ENCODE measurements at places on chromosomes 5 and 9.

DNA sequence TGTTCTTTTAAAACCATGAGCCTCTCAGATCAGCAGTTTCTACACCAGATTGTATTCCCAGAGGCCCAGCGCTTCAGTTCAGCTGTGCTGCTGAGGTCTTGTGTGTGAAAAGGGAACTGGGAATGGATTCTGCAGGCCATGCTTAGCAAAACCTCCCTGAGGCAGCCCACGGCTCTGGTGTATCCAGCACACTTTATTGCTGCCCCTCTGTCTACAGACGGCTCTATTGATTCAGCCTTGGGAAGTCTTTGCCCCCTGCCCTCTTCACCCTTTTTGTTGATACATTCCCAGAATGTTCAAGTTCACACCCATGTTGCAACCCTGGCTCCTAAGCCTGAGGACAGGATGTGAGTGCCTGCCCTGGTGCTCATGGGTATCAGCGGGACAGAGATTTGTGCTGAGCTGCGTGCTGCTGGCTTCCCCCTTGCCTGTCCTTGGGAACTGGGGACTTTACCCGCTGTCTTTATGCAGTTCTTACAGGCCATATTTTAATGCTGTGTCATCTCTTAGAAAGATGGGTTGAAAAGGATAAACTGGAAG, 37.3 kb downstream of the ARHGAP26 start:
- DNase-seq, result no peak

DNA sequence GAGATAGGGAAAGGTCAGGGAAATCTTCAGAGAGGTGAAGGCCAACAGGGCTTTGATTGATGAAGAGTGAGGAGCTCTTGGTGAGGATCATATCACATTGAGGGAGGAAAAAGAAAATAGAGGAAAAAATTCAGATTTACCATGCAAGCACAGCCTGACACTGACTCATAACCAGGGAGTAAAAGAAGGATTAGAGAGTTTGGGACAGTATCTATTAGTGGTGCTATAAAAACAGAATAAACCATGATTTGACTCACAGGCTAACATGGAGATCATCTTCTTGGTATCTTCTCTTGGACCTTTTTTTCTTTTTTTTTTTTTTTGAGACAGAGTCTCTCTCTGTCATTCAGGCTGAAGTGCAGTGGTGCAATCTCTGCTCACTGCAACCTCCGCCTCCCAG, 44.4 kb downstream of the MUSK start:
- DNase-seq, result no peak

DNA sequence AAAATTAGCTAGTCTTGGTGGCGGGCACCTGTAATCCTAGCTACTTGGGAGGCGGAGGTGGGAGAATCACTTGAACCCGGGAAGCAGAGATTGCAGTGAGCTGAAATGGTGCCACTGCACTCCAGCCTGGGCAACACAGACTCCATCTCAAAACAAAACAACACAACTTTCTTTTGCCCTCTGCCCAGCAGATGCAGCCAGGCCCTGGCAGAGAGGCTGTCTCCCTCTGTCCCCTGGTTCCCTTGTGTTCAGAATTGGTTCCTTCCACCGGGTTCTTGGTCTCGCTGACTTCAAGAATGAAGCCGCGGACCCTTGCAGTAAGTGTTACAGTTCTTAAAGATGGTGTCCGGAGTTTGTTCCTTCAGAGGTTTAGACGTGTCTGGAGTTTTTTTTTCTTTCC, 30.2 kb upstream of the CEP72 start:
- DNase-seq, result no peak

- no peak for DNase-seq
These were observed 133.7 kb downstream of the PLPPR1 start for GRCh38 chr9:101162231-101162630.

GRCh38 chr5:39518516-39518915, 93.7 kb upstream of the DAB2 start:
- no peak for DNase-seq

- DNase-seq, result no peak
These were observed 93.5 kb downstream of the F2RL2 start for GRCh38 chr5:76529464-76530344.

DNA sequence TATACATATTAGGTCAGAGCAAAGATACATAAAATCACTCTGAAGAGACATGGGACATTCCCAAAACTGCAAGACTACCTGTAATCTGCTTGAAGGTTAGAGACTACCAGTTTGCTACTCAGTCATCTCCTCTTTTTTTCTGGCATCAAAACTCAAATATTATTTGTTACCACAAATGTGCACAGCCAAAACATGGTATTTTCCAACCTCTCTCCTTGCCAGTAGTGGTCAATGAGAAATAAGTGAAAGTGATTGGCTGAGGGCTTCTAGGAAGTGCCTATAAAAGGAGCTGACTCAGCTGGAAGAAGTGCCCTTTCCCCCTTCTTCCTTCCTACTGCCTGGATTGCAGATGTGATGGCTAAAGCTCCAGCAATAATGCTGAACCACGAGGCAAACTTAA, 13.8 kb downstream of the GZMK start:
- no peak for DNase-seq

GRCh38 chr9:13083366-13083765, 196.1 kb downstream of the MPDZ start:
- DNase-seq, result no peak

DNA sequence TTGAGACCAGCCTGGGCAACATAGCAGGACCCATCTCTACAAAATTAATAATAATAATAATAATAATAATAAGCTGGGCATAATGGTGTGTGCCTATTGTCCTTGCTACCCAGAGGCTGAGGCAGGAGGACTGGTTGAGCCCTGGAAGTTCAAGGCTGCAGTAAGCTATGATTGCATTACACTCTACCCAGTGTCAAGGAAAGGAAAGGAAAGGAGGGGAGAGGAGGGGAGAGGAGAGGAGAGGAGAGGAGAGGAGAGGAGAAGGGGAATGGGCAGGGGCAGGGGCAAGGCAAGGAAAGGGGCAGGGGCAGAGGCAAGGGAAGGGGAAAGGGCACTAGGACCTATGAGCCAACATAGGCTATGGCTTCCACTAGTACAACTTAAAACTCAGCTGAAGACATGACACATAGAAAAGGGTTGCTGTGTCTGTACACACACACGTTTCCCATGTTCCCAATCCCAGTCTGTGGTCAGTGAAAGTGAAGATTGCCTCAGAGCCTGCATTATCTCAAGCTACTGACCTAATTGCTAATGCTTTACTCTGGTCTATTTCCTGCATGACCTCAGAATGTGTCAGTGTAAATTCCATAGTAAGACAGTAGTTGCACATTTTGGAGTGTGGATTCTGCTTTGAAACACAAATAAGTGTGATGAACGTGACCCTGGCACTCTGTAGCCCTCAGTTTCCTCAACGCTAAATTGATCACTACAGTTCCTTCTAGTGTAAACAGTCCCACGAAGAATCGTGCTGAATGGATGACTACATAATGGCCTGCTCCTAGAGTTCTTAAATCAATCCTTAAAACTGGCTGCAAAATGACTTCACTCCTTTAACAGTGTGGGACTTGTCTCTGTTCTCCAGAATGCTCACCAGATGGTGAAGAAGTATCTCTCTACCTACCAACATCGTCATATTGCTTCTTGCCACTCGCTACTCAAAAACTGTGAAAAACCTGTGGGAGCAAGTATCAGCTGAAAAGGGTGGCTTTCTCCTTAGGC, 497.0 kb downstream of the RAB3C start:
- no peak for DNase-seq

GRCh38 chr5:87002485-87002884, 265.2 kb upstream of the RASA1 start:
- no peak for DNase-seq

GRCh38 chr5:3827624-3828023, 232.0 kb downstream of the IRX1 start:
- no peak for DNase-seq

GRCh38 chr5:135174315-135175096, 140.5 kb upstream of the PITX1 start:
- no peak for DNase-seq

DNA sequence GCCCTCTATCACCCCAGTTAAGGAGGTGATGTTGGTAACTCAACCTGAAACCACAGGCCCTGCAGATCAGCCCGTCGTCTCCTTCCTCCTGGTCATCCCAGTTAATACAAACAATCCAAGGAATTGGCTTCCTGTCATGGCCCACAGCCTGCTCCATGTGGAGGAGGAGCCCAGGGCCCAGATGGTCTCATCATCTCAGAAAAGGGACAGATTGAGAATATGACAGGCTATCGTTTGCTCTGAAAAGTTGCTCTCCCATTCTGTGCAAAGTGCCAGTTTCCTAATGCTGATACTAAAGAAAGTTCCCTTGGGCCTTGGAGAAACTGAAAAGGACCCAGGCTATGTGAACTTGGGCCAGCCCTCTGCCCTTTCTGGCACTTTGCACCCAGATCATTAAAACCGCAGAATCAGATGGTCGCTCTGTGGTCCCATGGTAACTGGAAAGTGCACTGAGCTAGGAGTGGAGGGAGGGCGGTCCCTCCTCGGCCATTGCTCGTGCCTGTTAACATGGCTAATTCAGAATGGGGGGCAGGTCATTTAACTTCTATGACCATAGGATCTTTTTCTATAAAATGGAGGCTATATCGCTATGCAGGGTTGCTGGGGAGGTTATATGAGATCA, 675 bp upstream of the SPAAR start:
- no peak for DNase-seq

GRCh38 chr9:27356446-27356845, 59.5 kb upstream of the EQTN start:
- DNase-seq, result no peak

GRCh38 chr5:166926138-166926537, 1365.3 kb upstream of the WWC1 start:
- DNase-seq, result no peak

All from T-cell (primary cell).